COR-L47 (cell line): ENCODE measurements at places on chromosomes 5 and 9.

DNA sequence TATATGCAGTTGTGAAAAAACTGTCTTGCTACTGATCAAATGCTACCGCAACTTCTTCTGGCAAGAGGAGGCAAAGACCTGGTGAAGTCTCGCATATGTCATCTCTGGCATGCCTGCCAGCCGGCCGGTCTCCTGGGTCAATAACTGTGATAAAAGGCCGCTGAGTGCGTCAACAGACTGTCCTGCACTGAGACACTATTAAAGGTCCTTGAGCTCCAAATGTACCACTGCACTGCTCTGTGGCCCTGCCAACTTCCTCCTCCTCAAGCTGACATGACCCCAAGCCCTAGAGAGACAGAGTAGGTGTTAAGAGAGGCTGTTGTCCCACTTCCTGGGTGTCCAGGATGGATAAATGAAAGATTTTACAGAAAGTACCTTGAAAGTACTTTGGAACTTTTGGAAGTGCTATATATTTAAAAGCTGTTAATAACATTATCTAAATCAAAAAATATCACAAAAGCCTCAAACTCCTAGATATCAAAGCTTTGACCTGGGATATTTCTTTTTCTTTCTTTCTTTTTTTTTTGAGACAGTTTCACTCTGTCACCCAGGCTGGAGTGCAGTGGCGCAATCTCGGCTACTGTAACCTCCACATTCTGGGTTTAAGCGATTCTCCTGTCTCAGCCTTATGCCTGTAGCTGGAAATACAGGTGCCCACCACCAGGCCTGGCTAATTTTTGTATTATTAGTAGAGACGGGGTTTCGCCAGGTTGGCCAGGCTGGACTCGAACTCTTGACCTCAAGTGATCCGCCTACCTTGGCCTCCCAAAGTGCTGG is 31.5 kb downstream of the RAPGEF1 start:
- DNase-seq, result no peak

- no peak for DNase-seq
Measured at GRCh38 chr5:96590796-96591195, 71.4 kb upstream of the CAST start.

- no peak for DNase-seq
Measured at GRCh38 chr5:65061250-65061973, 292.7 kb downstream of the CWC27 start.

GRCh38 chr5:141814064-141814964 is 63.9 kb downstream of the PCDH1 start:
- peak; percentile 22 for DNase-seq

- peak; percentile 69 for DNase-seq
Measured at GRCh38 chr9:75238311-75238976, 150.1 kb downstream of the OSTF1 start.

DNA sequence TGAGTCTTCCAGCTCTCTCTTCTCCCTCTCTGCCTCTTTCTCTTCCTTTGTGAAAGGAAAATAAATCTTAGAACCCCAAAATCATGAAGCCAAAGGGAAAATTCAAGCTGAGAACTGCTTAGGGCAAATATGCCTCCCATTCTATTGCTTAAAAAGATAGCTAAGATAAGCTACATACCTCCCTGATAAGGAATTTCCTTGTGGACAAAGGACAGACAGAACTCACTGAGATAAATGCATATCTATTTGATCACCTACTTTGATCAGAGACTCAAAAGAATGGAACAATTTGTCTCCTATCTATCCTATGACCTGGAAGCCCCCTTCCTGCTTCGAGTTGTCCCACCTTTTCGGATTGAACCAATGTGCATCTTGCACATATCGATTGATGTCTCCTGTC is 220.6 kb upstream of the NMUR2 start:
- no peak for DNase-seq

DNA sequence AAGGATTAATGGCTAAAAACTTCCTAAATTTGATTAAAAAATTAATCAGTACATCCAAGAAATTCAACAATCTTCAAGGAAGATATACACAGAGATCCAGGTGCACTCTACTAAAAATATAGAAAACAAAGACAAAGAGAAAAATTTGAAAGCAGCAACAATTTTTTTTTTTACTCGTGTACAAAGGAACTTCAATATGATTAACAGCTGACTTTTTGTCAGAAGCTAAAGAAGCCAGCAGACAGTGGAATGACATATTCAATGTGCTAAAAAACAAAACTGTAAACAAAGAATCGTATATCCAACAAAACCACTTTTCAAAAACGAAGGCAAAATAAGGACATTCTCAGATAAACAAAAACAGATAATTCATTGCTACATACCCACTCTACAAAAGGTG is 234.6 kb downstream of the FSTL4 start:
- no peak for DNase-seq

DNA sequence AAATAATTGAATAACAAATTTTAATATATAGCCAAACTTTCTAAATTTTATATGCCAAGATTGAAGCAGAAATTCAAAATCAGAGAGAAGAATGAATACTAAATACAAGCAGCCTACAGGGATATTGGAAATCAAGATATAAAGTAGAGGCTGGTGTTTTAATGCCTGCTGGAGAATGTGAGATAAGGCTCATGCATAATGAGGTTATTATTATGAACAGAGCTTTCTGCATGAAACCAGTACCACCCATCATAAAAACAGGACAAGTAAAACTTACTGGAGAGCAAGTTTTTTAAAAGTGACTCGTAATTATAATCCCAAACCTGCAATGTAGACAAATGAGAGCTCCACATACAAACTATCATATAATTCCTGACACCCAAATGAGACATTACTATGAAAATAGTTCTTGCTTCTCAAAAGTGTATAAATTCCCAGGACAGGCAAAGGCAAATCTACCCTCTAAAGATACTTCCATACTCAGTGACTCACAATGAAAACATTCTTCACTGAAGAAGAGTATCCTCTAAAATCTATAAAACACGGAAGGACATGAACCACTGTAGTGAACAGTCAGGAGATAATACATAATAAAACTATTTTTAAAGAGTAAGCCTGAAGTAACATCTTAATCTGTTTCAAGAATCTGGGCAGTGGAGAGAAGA is 532.0 kb upstream of the GRAMD2B start:
- no peak for DNase-seq

- no peak for DNase-seq
Measured at GRCh38 chr5:118506217-118506852, 482.0 kb downstream of the DTWD2 start.

GRCh38 chr5:154970759-154971158 is 29.9 kb downstream of the MRPL22 start:
- no peak for DNase-seq

DNA sequence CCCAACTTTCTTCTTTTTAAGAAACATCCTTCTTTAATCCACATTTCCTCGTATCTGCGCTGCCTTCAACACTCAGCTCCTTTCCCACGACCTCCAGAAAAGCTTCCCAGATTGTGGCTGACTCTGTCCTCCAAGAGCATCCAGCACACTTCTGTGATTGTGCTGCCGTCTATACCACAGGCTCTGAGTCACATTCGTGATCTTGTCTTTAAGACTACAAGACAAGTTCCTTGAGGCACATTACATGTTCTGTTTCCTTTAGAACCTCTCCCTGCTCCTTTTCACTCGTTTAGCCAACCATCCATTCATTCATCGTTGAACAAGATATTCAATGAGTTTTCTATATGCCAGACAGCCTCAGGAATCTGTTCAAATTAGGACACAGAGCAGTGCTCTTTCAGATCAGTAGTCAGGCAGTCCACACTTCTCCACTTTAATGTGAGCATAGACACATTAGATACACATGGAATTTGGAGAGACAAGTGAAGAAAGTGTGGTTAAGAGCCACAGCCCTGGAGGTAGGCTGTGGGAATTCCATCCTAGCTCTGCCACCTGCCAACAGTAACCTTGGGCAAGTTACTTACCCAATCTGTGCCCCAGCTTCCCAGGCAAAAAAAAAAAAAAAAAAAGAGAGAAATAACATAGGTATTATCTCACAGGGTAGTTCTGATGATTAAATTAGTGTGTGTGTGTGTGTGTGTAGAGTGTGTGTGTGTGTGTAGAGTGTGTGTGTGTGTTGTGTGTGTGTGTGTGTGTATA is 18.9 kb downstream of the WHRN start:
- DNase-seq, result no peak

DNA sequence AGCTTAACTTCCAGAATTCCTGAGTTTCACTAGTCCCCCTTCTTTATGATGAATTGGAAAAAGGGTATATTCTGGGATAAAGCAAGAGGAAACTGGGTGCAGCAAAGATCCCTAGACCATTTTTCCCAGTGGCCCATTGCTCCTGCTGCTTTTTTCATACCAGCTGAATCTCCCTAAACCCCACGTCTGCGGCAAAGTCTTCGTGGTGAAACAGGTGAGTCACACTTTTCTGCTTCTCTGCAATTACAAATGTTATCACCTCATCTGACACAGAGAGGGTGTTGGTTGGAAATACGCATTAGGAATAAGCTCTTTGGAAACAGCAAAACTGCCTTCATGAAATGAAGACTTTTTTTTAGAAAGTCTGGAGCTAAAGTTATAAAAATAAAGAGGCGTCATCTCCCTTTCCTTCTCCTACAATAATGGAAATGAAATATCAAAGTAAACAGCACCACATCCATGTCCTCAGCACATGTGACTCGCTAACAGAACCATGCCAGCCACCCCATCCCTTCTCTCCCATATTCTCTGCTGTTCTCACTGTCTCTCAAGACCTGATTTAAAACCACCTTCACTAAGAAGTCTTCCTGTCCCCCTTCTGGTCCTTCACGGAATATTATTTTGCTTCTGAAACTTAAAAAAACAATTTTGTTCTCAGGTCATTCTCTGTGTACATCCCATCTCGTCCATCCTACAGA is 39.5 kb upstream of the GLRX start:
- no peak for DNase-seq

DNA sequence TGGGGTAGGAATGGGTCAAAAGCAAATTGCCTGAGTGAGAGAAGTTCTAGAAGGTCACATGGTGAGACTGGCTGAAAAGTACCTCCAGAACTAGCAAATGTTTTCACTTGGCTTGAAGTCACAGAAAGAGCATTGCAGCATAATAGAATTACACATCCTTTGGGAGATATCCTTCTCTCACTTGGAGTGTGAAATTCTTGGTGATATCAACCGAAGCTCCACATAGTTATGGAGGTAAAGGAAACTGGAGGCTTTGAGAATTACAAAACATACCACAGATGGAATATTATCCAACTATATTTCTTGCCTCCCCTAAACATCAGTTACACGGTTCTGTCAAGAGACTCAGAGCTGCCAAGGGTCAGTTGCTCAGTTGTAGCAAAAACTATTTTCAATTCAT is 182.4 kb downstream of the SEMA5A start:
- no peak for DNase-seq

GRCh38 chr5:6994097-6994496 is 280.9 kb downstream of the TENT4A start:
- DNase-seq, result no peak

DNA sequence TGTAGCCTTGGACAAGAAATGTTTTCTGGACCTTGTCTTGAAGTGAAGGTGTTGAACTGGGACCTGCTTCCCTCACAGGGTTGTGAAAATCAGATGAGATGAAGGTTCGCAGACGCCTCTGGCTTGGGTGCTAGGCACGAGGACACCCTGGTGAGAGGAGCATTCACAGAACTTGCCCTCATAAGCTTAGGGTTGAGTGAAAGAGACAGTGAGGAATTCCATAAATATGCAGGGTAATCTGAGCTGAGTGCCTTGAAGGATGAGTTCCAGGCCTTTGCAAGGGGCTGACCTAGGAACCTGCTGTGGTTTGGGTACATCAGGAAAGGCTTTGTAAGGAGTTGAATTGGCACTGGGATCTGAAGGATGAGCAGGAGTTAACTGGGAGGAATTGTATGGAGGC is 75.7 kb upstream of the SAP30L start:
- no peak for DNase-seq

GRCh38 chr5:37626266-37626665 is 213.6 kb downstream of the GDNF start:
- DNase-seq, result no peak

- DNase-seq, result no peak
Measured at GRCh38 chr5:169753795-169754194, 116.7 kb downstream of the DOCK2 start.

DNA sequence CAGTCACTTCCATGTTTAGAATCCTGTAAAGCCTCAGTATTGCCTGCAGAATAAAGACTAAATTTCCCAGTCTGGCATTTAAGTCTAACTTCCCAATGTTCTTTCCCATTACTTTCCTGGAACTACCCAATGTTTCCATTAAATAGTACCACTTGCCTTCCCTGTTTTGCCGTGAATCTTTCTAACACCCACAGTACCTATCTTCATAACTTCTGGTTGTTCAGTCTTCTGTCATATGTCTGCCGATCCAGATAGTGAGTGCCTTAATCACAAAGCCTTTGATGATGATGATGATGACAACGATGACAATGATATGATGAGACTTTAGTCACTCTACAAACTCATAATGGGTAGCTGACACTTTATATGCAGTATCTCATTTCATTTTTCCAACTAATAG is 6.6 kb upstream of the HEMGN start:
- no peak for DNase-seq
